ENCODE measurements at places on chromosomes 7 and 10.
A peak's percentile ranks its signal among the peaks of the same experiment; 100 is the strongest.

GRCh38 chr7:152399344-152399743, 36.5 kb downstream of the KMT2C start:
- DNase-seq: no peak

- DNase-seq: no peak
Observed at GRCh38 chr7:150567871-150568301, 696 bp downstream of the GIMAP4 start.

DNA sequence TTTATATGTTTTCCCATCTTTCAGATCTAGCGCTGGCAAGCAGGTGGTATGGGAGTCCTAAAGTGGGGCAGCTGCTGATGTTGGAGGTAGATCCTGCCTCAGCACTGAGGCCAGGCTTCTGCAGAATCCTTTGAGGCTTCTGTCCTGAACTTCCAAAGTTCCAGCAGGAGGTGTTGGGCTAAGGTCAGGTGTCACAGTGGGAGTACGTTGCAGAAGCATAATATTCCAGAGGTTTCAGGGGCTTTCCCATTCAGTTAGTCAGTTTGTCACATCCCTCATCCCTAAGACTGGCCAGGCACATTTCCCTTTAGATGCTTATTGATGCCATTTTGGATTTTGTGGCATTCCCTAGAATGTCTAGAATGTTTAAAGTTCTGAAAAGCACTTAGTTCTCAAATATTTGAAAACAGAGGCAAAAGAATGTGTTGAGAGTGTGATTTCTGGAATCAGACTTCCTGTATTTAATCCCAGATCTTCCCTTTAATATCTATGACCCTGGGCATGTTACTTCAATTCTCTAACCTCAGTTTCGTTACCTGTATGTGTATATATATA, 319.1 kb upstream of the PHYHIPL start:
- DNase-seq: peak; percentile 68

- no peak for DNase-seq
Observed at GRCh38 chr7:100374601-100375000, 1.3 kb downstream of the PILRA start.

DNA sequence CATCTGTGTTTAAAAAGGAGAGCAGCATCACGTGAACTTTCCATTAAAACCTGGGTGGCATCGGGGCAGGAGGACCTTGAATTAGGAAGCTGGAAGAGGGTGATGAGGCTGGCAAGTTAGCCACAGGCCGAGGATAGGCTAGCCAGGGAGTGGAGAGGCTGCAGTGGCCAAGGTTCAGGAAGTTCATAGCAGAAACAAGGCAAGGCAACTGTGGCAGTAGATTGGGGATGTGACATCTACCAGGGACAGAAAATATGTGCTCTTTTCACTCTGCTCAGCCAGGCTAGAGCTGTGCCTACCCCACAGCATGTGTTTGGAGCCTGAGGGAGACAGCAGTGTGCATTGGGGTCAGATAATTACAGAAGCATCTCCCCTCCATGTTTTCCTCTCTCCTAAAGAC, 2.2 kb upstream of the INPP5F start:
- no peak for DNase-seq

GRCh38 chr7:17680026-17680425, 260.3 kb downstream of the SNX13 start:
- DNase-seq: peak; percentile 96

GRCh38 chr7:120060281-120060680, 212.7 kb upstream of the KCND2 start:
- DNase-seq: no peak
